IMR-90 (cell line): ENCODE measurements at places on chromosomes 12 and 14. TPM values are rescaled to one million over a fixed set of nuclear protein-coding genes. Genes with fewer than 3 reads are reported as not detected.

- no peak for DNase-seq
These were observed 19.4 kb downstream of the MYRFL start for GRCh38 chr12:69844416-69844815.

DNA sequence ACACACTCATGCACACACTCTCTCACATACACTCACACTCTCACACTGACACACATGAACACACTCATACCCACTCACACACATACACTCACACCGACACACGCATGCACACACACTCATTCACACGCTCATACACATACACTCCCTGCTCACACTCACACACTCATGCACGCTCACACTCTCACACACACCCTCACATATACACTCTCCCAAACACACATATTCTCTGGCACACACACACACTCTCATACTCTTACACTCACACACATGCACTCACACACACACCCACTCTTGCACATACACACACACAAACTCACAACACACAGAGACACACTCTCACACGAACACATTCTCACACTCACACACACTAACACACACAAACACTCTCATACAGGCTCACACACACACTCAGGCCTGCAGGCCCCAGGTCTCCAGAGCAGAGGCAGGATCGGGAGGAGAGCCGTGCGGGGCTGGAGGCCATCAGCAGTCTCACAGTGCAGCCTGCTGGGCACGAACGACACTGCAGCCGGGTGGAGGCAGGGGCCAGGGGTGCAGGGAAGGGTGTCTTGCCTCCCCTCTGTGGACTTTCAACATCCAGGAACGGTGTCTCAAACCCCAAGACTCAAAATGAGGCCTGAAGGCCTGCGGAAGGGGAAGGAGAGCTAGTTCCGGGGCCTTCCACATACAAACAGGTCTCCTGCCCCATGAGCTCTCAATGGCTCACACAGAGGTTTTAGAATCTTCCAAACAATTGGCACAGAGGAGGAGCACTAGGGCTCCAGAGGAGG lies 148.7 kb downstream of the ANO2 start:
- DNase-seq: peak; percentile 30

Gene SAMD15
- 0.17 and 0.68 TPM in 2 replicates for polyA plus RNA-seq

Gene PTPN21
- 10.1 and 10.7 TPM in 2 replicates for polyA plus RNA-seq

Gene BDKRB2
- 52.1 and 60.9 TPM in 2 replicates for polyA plus RNA-seq

Gene SDR9C7
- polyA plus RNA-seq: not detected in 2 replicates

- DNase-seq: peak; percentile 84
These were observed 195.8 kb downstream of the FOXN3 start for GRCh38 chr14:89221109-89221810.

DNA sequence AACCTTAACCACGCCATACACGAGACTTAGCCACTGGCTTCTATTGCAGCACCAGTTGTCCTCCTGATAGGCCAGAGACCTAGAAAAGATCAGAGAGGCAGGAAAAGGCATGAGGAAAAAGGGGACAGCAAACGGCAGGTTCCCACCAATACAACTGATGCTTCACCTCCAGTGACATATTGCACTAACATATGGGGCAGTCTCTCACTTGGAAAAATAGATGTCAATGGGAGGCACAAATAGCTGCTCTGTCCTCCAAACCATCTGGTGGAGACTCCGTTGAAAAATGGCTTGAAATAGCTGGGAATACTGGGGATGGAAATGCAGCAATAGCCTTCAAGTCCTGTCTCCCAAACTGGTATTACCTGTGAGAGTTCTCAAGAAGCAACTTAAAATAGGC lies 20.3 kb downstream of the SLC8A3 start:
- no peak for DNase-seq

Gene RNU4-1
- polyA plus RNA-seq: not detected in 2 replicates

Gene PTCSC3
- not detected in 2 replicates for polyA plus RNA-seq

DNA sequence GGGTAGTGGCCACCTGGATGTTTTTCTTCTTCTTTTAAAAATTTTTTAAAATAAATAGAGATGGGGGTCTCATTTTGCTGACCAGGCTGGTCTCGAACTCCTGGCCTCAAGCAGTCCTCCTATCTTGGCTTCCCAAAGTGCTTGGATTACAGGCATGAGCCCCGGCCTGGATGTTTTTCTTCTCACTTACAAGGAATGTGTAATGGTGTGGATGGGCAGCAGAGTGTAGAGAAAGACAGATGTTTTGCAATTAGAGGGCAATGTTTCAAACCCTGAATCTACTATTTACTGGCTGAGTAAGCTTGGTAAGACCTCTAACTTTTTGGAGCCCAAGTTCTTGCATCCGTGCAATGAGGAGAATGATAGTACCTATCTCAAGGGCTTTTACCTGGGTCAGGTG lies 48.1 kb downstream of the ADCK1 start:
- DNase-seq: peak; percentile 8

DNA sequence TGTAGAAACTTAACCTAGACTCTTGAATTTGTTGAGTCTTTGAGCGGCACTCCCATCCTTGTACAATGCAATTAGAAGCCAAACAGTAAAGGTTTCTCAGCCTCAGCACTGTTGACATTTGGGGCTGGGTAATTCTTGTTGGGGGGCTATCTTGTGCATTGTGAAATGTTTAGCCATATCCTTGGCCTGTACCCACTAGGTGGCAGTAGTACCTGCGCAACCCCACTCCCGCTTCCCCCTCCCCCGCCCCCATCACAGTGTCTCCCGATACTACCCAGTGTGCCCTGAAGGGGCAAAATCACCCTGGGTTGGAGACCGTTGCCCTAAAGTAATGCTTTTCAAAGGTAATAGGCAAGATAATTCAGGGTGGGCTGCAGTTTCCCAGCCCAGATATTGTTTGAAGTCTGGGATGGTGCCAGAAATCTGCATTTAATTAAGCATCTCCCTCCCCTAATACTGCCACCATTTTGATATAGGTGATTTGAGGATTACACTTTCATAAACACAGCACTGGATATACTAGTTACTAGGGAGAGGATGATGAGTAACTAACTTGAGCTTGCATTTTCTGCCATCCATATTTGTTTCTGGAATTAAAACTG lies 1.8 kb downstream of the COX6A1 start:
- peak; percentile 54 for DNase-seq

DNA sequence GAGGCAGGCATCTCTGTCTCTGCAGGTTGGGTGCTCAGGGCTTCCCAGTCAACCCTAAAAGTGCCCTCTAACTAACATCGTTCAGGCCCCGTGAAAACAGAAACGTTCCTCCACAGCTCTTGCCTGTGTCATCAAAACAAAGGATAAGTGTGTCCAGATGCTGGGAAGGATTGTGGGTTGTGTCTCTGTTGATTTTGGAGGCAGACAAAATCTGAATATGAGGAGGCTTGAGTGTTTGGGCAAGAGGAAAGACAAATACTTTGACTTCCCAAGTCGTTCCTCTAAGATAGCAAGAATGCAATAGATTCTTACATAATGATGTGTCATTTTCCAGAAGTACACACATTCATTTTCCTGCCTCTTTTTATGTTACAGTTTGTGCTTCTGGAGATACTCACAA lies 52.9 kb downstream of the SERPINA3 start:
- DNase-seq: peak; percentile 80

Gene IL26
- polyA plus RNA-seq: not detected in 2 replicates

DNA sequence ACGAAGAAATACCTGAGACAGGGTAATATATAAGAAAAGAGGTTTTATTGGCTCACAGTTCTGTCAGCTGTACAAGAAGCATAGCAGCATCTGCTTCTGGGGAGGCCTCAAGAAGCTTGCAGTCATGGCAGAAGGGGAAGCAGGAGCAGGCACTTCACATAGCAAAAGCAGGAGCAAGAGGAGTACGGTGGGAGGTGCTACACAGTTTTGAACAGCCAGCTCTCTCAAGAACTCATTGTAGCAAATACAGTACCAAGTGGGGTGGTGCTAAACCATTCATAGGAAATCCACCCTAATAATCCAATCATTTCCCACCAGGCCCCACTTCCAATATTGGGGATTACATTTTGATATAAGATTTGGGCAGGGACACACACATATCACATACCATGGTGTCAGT lies 8.0 kb downstream of the TMTC3 start:
- DNase-seq: no peak

GRCh38 chr14:99360774-99361595 lies 89.0 kb upstream of the BCL11B start:
- no peak for DNase-seq

DNA sequence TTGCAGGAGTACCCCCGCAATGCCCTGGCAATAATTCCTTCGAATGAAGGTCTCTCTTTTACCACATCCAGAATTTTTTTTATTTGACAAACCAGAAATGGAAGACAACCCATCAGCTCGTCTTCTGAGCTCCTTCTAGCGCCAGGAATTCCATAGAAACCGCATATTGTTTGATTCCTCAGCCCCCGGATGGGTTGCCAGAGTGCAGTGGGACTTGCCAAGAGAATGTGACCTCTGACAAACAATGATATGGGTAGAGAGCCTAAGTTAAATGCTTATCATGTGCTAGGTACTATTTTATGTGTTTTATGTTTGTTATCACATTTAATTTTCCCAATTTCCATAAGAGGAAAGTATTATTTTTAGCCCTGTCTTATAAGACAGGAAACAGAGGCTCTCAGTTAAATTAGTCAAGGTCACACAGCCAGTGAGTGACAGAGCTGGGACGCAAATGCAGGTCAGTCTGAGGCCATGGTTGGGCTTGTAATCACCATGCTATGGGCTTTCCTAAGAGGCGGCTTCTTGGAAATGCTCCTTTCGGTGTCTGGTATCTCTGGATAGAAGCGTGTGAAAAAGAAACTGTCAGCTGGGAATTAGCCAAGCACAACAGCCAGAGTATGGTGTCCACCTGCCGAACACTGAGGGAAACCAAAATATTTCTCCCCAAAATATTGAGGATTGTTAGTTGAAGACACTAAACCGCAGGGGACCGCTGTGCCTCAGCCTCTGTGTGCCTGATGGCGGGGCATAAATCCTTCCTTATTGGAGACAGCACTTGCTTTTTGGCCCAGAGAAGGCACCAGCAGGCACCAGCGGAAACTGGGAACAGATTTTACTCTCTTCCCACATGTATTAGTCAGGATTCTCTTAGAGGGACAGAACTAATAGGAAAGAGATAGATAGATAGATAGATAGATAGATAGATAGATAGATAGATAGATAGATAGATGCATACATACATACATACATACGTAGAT lies 29.4 kb upstream of the ETFBKMT start:
- DNase-seq: peak; percentile 55

GRCh38 chr14:39763402-39763890 lies 331.2 kb upstream of the FBXO33 start:
- no peak for DNase-seq

Gene TMED8
- polyA plus RNA-seq: 1.9 and 2.2 TPM in 2 replicates

Gene LALBA
- polyA plus RNA-seq: not detected in 2 replicates

Gene CISTR
- polyA plus RNA-seq: not detected in 2 replicates

DNA sequence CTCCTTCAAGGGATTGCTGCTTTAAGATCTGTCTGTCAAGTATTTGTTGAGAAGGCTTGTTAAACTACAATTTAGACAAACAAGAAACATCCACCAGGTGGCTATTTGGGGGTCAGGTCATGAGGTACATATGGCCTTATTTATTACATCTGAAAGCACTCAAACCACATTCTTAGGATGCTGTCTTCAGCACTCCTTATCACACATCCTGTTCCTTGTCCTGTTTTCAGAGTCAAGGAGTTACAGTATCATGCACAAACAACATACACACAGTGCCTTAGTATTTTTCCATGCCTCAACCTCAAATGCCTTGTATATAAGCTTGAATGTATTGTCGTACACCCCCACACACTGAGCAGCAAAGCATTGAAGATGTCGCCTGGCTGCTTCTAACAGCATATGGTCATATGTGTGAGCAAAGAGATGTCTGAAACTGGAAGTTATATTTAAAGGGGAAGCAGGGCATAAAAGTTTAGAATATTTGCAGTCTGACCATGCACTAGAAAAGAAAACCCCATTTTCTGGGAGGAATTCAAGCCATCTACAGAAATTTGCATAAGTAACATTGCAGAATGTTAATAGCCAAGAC lies 83.8 kb downstream of the KCNMB4 start:
- DNase-seq: no peak

DNA sequence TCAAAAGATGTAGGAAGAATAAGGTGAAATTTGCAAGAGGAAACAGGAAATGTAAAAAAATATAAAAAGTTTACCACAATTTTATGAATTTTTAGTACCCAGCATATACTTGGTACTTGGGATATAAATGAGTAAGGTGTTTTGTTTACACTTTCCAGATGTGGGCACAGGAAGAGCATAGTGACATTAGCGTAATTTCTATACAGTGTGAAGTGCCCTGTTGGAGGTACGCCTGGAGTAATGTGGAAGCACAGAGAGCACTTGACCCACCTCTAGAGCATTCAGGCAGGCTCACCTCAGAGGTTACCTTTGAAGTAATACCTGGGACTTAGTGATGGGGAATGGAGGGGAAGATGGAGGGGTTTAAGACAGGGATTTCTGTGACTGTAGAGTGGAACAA lies 89.5 kb downstream of the AEBP2 start:
- no peak for DNase-seq

DNA sequence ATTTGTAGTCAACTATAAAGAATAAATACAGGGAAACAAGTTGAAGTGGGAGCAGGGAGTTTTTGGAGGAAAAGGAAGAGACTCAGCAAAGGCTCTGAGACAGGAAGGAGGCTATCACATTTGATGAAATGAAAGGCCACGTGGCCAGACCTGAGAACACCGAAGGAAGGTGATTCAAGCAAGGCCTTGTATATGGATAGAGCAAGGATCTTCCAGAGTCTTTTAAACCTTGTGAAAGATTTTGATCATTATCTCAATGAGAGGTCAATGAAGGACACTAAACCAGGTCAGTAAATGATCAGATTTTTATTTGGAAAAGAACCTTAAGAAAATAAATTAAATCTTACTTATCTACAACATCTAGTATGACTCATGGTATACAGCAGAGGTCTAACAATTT lies 523.5 kb downstream of the SLC16A7 start:
- no peak for DNase-seq

DNA sequence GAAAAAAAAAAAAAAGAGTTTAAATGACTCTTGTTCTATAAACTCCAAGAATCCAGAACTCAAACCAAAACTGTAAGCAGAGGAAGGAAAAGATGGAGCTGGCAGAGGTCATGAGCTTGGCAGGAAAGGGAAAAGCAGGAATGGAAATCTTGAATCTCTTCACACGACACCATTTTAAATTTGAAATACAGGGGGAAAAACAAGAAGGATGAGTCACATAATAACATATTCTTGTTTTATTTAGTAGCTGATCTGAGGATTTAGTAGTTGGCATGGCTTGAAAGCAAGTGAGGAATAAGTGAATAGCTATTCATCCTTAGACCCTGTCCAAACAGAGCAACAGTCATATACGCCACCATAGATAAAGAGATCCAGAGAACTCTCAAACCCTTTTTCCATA lies 35.0 kb downstream of the EPS8 start:
- DNase-seq: peak; percentile 65

DNA sequence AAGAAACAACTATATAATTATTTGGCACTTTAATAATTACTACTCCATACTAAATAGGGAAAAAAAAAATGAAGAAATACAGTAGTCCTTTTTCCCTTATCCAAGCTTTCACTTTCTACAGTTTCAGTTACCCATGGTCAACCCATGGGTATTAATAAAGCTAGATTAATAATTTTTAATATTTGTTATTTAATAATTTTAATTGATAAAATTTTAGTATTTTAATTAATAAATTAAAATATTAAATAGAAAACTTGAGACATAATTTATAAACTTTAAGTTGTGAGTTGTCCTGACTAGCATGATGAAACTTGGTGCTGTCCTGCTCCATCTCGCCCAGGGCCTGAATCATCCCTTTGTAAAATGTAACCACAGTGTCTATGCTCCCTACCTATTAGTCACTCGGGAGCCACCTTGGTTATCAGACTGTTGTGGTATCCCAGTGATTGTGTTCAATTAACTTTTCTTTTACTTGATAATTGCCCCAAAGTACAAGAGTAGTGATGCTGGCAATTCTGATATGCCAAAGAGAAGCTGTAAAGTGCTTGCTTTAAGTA lies 71.8 kb downstream of the PAWR start:
- peak; percentile 75 for DNase-seq
